ENCODE measurements at places on chromosomes 2 and 18.

GRCh38 chr2:6401301-6401700 lies 464.4 kb downstream of the CMPK2 start:
- no peak for DNase-seq

GRCh38 chr2:167914969-167915368 lies 332.4 kb downstream of the STK39 start:
- no peak for DNase-seq

DNA sequence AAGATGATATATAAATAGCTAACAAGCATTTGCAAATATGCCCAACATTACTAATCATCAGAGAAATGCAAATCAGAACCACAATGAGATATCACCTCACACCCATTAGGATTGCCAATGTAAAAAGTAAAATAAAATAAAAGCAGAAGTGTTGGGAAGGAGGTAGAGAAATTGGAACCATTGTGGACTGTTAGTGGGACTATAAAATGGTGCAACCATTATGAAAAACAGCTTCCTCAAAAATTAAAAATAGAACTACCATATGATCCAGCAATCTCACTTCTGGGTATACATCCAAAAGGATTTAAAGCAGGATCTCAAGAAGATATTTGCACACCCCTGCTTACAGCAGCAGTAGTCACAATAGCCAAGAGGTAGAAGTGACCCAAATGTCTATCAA lies 99.8 kb upstream of the DAPL1 start:
- DNase-seq, result no peak

- no peak for DNase-seq
Measured at GRCh38 chr2:121197369-121198091, 87.5 kb downstream of the TFCP2L1 start.

DNA sequence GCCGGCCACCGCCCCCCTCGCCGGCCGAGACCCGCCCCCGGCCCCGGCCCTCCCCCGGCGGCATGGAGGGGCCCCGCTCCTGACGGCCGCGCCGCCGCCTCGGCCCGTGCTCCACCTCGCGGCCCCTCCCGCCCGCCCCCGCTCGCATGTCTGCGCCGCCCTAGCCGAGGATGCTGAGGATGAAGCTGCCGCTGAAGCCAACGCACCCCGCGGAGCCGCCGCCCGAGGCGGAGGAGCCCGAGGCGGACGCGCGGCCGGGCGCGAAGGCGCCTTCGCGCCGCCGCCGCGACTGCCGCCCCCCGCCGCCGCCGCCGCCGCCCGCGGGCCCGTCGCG lies 397 bp downstream of the ZCCHC2 start:
- no peak for DNase-seq

DNA sequence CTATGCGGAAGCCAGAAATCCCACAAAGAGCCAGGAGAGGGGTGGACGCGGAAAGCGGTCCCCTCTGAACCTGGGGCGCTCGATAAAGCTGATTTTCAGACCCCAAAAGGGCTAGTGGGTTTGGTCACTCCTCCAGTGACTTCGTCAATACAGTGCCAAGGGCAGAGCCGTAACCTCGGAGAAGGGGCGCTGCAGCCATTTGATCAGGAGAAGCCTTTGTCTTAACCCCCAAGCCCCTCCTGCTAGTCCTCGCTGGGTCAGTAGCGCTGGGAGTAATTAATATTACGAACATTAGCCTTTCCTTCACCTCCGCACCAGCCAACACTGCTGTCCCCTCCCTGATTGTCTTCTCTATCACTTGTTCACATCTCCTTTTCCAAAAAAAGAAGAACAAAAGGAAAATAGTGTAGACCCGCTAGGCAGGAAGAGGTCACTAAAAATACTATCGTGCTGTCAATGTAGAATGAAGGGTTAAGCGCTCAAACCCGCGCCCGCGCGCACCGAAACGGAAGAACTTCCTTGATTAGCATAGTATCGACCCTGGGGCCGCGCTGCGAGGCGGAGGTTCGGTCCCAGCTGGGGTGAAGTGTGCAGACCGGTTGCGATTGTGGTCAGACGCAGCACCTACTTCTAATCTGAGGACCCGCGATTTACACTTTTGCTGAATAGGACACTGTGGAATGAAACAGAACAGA lies 63.2 kb upstream of the MAPRE2 start:
- DNase-seq, result peak; percentile 42

DNA sequence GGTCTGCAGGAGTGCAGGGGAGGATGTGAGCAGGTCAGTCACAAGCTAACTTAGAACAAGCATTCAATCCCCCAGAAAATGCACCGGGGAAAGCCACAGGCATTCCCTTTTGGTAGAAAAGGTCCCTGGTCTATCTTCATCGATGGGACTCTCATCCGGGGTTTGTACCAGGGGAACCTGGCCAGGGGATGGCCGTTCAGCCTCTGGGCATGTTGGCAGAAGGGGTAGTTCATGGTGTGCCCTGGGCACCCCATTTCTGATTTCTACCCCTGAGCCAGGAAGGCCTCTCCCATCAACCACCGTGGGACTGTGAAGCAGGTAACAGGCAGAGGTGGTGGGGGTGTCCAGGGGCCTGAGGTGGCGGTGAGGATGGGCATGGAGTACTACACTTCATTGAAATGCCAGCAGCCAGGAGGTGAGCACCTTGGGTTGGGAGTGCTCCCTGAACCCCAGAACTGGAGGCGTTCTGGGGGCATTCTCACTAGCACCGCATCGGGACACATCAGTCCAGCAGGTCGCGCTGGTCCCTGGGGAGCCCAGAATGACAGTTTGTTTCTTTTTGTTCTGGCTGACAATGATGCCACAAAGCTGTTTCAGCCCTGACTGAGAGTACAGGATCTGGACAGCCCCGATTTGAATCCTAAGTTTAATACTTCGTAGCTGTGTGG lies 172.3 kb downstream of the SMAD7 start:
- no peak for DNase-seq

GRCh38 chr2:61434314-61434713 lies 36.6 kb downstream of the USP34 start:
- DNase-seq, result no peak

DNA sequence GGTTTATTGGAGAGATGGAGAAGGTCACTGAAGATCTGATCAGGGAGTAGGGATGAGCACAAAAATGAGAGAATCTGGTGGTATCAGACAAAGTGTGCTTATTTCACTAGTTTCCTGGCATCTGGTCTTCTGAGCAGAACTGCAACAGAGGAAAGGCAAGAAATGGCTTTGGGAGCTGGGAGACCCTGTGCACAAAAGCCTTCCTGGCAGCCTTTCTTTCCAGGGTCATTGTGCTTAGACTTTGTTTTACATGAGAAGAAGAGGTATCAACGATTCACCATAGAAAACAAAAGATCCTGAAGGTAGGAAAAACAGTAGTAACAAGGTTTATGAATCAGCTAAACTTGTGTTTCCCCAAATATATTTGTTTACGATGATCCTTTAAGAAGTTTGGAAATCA lies 162.9 kb downstream of the CNTNAP5 start:
- no peak for DNase-seq

DNA sequence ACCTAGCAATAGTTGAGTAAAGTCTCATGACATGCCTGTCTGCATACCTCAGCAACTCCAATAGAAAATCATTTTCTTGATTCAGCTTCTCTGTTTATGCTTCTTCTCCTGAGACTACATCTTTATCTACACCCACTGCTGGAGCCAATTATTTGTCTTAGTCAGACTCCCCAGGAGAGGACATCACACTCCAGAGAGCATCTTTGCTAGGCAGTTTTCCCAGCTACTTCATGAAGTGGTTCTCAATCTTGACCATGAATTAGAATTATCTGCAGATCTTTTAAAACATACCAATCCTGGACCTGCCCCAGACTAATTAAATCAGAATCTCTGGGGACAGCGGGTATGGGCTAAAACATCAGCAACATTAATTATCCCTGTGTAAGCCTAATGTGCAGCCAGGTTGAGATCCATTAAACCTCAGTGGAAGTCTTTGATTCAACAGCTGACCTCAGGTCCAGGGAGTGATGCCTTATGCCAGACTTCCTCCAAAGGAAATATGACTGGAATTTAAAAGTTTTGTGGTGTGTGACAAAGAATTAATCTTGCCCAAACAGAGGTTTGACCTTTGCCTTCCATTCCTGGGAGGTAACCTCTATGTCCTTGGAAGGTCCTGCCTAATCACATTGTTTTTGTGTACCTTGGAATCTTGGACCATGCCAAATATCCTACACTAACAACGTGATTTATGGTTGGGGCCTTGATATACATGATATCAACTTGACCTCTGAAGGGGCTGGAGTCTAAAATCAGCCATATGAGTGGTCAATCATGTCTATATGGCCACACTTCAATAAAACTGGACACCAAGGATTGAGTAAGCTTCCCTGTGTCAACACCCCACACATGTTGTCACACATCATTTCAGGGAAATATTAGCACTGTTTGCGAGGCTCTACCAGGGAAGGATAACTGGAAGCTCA lies 99.3 kb upstream of the DNAJC10 start:
- DNase-seq, result no peak

DNA sequence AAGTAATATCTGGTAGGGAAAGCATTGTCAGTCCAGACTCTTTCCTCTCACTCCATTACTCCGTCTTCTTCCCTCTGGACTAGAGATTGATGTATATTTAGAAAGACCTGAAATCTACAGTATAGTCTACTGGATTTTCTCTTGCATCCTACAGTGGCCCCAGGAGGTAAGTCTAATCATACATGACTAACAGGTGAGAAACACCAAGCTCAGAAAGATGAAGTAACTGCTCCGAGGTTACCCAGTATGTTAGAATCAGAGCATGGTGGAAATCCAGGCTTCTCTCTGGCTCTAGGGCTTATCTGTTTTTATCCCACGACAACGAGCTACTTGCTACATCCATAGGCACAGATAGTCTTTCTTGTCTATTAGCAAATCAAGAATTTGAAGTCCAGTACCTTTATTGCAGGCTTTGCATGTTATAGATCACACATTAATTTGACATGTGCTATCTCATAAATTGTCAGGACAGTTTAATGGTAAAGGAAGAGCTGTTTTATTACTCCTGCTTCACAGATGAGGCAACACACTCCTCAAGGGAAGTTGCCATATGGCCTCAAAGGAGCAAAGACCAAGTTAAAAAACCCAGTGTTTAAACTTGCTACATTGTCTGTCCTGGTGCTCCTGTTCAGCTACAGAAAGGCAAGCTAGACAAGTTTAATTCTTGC lies 484.3 kb downstream of the THSD7B start:
- DNase-seq, result no peak

- no peak for DNase-seq
Measured at GRCh38 chr2:86330001-86330400, 7.4 kb downstream of the REEP1 start.

- DNase-seq, result no peak
Measured at GRCh38 chr2:85800586-85800985, 46.8 kb downstream of the ATOH8 start.

GRCh38 chr2:125254010-125254409 lies 1228.9 kb downstream of the CNTNAP5 start:
- no peak for DNase-seq

DNA sequence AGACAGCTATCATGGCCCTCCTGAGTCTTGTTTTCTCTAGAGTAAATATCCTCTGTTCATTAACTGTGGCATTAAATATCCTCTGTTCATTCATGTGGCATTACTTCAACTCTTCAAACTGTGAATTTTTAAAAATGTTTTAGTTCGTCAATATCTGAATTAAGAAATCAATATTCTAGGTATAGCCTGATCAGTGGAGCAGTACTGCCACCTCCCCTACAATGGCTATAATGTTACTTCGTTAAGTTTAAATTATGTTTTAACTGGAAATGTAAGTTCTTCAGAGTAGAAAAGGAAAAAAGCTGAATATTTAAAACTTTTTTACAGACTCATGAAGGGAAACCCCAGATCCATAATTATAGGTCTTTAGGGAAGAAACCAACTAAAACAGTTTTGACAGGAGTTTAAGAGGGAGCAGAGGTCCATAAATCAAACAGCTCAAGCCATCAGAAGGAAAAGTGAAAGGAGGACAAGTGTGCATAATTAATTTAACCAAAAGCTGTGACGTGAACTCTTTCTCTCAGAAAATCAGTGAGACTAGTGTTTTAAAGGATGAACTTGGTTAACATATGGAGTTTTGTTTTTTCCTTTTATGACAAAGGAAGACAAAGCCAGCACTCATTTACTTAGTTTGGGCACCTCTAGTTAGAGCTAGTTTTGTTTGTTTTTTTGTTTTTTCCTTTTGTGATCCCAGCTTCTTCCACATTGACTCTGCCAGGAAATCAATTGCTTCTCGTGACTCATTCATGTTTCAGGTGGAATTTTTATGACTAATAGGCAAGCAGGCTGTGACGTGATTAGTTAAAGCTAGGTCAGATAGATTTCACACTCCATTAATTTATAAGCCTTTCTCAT lies 44.9 kb downstream of the RBBP8 start:
- no peak for DNase-seq

- no peak for DNase-seq
Measured at GRCh38 chr2:124908411-124908810, 883.3 kb downstream of the CNTNAP5 start.

- DNase-seq, result no peak
Measured at GRCh38 chr18:47968006-47968676, 37.7 kb upstream of the SMAD2 start.

DNA sequence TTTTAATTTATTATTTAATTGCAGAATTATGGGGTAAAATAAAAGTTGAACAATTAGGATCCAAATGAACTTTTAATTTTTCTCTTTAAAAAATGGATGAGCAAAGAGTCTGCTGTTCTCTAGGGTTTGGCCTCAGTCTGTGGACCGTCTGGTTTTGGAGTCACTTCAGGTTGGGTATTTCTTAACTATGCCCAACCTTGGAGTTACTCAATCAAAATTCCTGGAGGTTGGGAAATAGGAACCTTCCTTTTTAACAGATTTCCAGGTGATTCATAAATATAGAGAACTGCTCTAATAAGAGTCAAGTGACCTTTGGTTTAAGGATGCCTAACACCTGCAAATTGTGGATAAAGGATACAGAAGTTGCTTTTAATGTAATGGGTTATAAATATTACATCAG lies 241.5 kb upstream of the GCFC2 start:
- no peak for DNase-seq

DNA sequence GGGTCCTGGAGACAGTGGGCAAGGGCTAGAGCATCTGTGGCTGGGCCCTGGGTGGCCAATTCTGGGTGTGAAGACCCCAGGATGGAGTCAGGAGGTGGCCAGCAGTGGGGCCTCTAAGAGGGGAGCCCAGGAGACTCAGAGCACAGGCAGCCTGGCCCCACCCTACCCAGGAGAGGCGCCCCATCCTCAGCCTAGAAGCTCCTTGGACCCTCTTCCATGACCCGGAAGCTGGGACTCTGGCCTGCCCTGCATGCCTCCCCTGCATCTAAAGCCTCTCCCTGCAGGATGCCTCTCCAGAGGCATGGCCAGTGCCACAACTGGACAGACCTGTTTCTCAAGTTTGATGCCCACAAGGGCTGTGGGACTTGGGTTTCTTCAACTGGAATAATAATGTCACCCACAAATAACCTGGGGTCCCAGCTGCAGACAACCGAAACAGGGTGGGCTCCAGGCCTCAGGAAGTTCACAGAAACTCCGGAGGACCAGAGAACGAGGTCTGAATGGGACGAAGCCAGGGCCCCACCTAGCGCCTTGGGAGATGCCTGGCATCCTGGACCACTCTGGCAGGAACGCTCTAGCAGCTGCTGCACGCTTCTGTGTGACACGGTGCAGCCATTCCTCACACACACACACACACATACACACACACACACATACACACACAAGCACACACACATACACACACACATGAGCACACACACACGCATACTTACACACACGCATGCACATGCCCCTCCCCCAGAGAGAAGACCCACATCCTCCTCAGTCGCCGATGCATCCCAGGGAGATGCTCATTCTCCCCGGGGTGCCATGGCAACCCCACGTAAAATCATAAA lies 16.4 kb downstream of the KCNIP3 start:
- no peak for DNase-seq
